Ascending aorta (tissue), 2 donors: ENCODE measurements at places on chromosomes 7 and 10. TPM values are rescaled to one million over a fixed set of nuclear protein-coding genes. Genes with fewer than 3 reads are reported as not detected.

Gene VSTM4
- total RNA-seq = 17.7 TPM

Gene BPGM
- total RNA-seq = 19.2 TPM

Gene NRCAM
- 0.53 TPM for total RNA-seq

Gene FIS1
- 266 TPM for total RNA-seq

Gene LUC7L2
- 41.0 TPM for total RNA-seq

Gene UBTD1
- total RNA-seq = 33.0 TPM

DNA sequence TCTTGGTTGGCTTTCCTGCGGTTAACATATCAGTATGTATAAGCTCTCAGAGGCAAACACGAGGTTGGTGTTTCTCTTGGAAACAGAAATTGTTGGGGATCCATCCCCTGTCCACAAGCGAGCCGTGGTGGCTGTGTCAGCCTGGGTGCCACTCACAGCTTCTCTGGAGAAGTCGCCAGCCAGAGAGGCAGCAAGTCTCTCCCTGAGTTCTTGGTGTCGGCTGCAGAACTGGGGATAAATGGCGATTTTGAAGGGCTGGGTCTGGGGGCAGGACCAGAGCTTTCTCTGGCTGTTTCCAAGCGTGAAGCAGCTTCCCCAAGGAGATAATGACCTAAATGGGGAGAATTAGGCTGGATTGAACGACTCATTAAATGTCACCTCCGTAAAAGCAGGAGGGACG is 335.3 kb downstream of the GLRX3 start:
- H3K4me1 ChIP-seq = no peaks in the 10 kb centered on the region
- no peaks in the 10 kb centered on the region for H3K27me3 ChIP-seq
- H3K27ac ChIP-seq = no peak overlapping the region

GRCh38 chr7:122143751-122144711 is at the start of gene AASS:
Gene AASS (minus strand): TSS chr7:122144249. CDS start chr7:122133726, 10,523 bp downstream.
- H3K36me3 ChIP-seq = no peaks in the 10 kb centered on the region
- peak within 1 kb of the TSS; percentile 92 for H3K4me3 ChIP-seq
- H3K4me1 ChIP-seq = peaks cover 12% of the 10 kb centered on the region
- no peaks in the 10 kb centered on the region for H3K27me3 ChIP-seq

GRCh38 chr7:159098424-159098786 is 46.3 kb downstream of the VIPR2 start:
- H3K4me1 ChIP-seq = peaks cover 41% of the 10 kb centered on the region
- no peak overlapping the region for H3K4me3 ChIP-seq
- peak; percentile 58 for DNase-seq
- peak overlapping the region; percentile 99 for H3K27ac ChIP-seq
- H3K36me3 ChIP-seq = no peaks in the 10 kb centered on the region

DNA sequence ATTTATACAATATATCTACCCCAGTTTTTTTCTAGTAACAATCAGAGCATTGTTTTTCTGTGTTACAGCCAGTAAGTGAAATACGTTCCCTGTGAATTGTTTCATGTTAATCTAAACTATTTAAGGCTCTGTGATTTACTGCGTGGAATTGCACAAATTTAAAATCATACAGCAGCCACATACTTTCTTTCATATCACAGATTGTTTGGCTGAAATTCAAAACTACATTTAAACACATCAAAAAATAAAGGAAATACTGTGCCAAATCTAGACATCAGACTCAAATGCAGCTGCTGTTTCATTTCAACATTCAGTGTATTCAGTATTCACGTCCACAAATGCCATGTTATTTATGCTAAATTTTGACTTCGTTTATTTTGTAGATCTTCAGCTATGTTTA is 242.6 kb upstream of the HGF start:
- H3K27ac ChIP-seq = no peak overlapping the region
- no peaks in the 10 kb centered on the region for H3K36me3 ChIP-seq

GRCh38 chr7:105830405-105831301 is 45.7 kb downstream of the ATXN7L1 start:
- H3K27ac ChIP-seq = no peak overlapping the region
- no peaks in the 10 kb centered on the region for H3K27me3 ChIP-seq
- H3K36me3 ChIP-seq = no peaks in the 10 kb centered on the region
- no peak overlapping the region for H3K4me3 ChIP-seq
- DNase-seq = no peak

DNA sequence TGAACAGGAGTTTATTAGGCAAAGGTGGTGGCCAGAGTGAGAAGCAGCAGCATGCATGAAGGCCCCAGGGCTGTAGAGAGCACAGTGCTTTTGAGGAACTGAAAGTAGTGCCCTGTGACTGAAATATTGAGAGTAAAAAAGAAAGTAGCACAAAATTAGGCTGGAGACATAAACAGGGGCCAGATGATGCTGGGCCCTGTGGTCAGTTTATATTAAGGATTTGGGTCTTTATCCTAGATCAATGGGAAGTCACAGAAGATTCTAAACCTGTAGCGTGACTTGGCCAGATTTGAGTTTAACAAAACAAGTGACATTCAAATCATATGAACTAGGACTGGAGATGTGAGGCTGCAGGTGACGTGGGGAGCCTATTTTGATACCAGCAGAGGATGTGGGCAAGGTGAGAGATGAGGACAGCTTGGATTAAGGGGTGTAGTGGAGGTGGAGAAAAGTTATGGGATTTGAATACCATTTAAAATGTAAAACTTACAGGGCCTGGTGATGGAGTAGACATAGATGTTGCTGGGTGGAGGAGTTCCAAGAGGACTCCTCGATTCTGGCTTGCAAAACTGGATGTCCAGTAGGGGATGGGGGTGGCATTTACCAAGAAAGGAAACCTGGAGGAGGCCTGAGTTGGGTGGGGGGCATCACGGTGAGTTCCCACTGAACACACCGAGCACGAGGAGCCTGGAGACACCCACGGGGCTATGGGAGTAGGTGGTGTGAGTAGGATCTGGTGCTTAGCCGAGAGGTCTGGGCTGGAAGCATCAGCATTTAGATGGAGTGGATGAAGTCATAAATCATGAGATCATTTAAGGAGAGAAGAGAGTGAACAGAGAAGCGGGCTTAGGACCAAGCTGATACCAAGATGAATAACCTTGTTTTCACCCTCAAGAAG is 52.8 kb downstream of the HHEX start:
- no peaks in the 10 kb centered on the region for H3K36me3 ChIP-seq
- no peak for DNase-seq
- no peak overlapping the region for H3K4me3 ChIP-seq
- no peak overlapping the region for H3K27ac ChIP-seq

DNA sequence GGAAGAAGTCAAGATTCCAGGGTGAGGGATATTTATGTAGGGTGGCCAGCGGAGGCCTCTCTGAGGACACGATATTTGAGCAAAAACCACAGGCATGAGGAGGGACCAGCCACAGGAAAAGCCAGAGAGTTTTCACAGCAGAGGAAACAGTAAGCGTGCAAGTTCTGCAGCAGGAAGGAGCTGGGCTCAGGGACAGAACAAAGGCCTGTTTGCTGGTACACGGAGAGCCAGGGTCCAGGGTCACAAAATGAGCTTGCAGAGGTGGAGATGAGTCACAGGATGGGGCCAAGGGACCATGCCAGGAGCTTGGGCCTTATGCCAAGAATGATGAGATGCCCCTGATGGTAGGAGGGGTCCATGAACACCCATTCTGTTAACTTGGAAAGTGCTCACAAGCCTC is 283.5 kb downstream of the PLXNA4 start:
- no peaks in the 10 kb centered on the region for H3K36me3 ChIP-seq
- no peaks in the 10 kb centered on the region for H3K27me3 ChIP-seq
- H3K4me1 ChIP-seq = no peaks in the 10 kb centered on the region
- DNase-seq = no peak

GRCh38 chr10:124867304-124867703 is 65.7 kb downstream of the ABRAXAS2 start:
- H3K4me1 ChIP-seq = no peaks in the 10 kb centered on the region
- no peaks in the 10 kb centered on the region for H3K27me3 ChIP-seq
- H3K27ac ChIP-seq = no peak overlapping the region
- no peaks in the 10 kb centered on the region for H3K36me3 ChIP-seq

DNA sequence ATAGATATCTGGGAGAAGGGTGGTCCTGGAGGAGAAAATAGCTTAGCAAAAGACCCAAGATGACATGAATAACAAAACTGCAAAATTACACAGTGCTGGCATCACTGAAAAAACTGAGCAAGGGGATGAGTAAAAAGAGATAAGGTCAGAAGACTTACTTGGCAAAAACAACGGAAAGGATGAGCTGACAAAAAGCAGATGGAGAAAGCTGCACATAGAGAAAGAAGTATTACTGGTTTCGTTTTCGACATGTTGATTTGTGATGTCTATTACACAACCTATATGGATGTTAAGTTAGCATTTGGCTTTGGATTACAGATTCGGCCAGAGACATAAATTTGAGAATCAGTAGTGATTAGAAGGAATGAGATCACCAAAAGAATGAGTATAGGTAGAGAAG is 132.1 kb downstream of the MACC1 start:
- no peaks in the 10 kb centered on the region for H3K27me3 ChIP-seq
- H3K36me3 ChIP-seq = no peaks in the 10 kb centered on the region
- no peak overlapping the region for H3K27ac ChIP-seq

DNA sequence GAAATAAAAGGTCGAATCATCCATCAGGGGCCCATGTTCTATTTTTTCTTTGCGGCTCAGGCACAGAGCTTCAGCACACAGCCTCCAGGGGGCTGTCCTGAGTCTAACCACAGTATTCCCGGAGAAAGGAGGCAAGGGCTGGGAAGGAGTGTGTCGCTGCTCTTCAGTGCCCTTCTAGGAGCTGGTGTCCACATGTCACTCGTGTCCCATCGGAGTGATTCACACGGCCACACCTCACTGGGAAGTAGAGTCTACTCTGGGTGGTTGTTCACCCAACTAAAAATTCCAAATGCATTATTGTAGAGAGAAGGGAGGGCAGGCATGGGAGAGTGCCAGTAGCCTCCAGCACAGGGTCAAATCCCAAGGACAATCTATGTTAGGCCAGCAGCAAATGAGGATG is 114.8 kb upstream of the LANCL2 start:
- H3K4me1 ChIP-seq = peaks cover 7% of the 10 kb centered on the region
- H3K27me3 ChIP-seq = no peaks in the 10 kb centered on the region
- H3K27ac ChIP-seq = no peak overlapping the region
- H3K4me3 ChIP-seq = no peak overlapping the region
- H3K36me3 ChIP-seq = no peaks in the 10 kb centered on the region

DNA sequence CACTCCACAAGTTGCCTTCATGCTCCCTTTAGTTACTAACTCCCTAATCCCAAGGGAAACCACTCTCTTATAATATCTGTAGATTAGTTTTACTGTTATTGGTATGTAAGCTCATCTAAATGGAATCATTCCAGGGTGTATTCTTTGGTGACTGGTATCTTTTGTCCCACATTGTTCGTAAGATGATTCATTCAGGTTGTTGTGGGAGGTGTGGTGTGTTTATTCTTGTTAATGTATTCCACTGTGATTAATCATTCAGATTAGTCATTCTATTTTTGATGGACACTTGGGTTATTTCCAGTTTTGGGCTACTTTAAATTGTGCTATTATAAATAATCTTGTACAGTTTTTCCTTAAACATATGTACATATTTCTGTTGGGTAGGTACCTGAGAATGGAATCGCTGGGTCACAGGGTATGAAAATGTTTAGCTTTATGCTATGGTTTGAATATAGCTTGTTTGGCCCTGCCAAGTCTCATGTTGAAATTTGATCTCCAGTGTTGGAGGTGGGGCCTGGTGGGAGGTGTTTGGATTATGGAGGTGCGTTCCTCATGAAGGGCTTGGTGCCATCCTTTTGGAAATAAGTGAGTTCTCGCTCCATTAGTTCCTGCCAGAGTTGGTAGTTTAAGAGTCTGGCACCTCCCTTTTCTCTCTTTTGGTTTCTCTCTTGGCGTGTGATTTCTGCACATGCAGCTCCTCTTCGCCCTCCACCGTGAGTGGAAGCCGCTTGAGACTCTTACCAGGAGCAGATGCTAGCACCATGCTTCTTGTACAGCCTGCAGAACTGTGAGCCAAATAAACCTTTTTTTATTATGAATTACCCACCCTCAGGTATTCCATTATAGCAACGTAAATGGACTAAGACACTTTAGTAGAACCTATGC is 13.8 kb downstream of the BTRC start:
- H3K4me3 ChIP-seq = no peak overlapping the region
- H3K4me1 ChIP-seq = no peaks in the 10 kb centered on the region
- no peak for DNase-seq
- H3K36me3 ChIP-seq = peaks cover 4% of the 10 kb centered on the region
- no peaks in the 10 kb centered on the region for H3K27me3 ChIP-seq

DNA sequence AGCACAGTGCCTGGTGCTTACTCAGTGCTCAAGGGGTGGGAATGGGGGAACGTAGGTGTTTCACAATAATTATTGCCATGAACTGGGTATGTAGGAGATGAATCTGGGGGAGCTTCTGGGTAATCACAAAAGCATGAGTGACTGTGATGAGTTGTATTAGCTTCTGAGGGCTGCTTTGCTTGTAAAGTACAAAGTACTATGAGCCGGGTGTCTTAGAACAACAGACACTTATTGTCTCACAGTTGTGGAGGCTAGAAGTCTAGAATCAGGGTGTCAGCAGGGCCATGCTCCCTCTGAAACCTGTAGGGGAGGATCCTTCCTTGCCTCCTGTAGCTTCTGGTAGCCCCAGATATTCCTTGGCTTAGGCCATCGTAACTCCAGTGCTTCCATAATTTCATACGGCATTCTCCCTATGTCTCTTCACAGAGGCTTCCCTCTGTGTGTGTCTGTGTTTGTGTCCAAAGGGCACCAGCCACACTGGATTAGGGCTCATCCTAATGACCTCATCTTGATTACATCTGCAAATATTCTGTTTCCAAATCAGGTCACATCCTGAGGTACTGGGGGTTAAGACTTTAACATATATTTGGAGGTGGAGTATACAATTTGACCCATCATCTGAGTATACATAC is 84.8 kb upstream of the AGBL3 start:
- no peak overlapping the region for H3K4me3 ChIP-seq
- H3K4me1 ChIP-seq = peaks cover 19% of the 10 kb centered on the region
- no peak for DNase-seq
- H3K27ac ChIP-seq = peak overlapping the region; percentile 78
- H3K36me3 ChIP-seq = peaks cover 21% of the 10 kb centered on the region

- DNase-seq = no peak
- H3K27ac ChIP-seq = no peak overlapping the region
- H3K4me3 ChIP-seq = no peak overlapping the region
- no peaks in the 10 kb centered on the region for H3K27me3 ChIP-seq
- H3K4me1 ChIP-seq = no peaks in the 10 kb centered on the region
These were observed 116.7 kb upstream of the TMEM106B start for GRCh38 chr7:12094365-12094921.

DNA sequence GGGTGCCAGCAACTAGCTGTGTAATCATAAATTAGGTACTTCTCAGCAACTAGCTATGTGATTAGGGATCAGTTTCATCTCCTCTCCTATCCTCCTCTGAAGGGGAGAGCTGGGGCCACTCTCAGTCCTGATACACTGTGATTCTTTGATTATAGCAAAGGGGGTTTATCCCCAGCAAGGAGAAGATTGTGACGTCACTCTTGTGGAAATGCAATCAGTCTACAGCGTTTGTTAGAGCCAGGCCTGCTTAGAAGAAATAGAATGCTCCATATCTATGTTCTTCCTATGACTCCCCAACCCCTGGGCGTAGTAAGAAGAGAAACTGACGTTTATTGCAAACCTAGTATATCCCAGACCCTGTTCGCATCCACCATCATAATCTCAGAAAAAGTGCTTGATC is 308.2 kb downstream of the GFRA1 start:
- peaks cover 3% of the 10 kb centered on the region for H3K4me1 ChIP-seq
- no peaks in the 10 kb centered on the region for H3K36me3 ChIP-seq
- no peak for DNase-seq
- H3K27me3 ChIP-seq = no peaks in the 10 kb centered on the region
- H3K27ac ChIP-seq = no peak overlapping the region
